Renal pelvis (tissue), 12 donors: ENCODE measurements at places on chromosomes 1 and 21. TPM values are rescaled to one million over a fixed set of nuclear protein-coding genes. Genes with fewer than 3 reads are reported as not detected.
A peak's percentile ranks its signal among the peaks of the same experiment; 100 is the strongest.

- DNase-seq = no peak
Observed at GRCh38 chr1:215407575-215407974, 159.5 kb upstream of the KCTD3 start.

DNA sequence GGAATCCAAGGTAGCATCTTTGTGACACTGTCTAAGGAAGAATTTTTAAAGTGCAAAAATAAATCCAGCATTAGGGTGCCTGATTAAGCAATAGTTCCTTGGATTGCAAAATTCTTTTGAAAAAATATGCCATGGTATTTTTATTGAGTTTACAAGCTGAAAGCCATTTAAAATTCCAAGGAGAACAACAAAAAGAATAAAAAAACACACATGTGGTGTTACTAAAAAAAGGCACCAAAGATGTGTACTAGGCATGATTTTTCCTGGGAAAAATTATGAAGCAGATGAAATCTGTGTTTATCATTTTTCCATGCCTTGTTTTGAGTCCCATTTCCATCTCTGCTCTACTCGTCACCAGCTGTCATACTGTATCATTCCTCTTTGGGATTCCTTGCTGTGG lies 157.0 kb upstream of the ZNHIT6 start:
- no peak for DNase-seq

- DNase-seq = no peak
Observed at GRCh38 chr1:31780632-31781031, 16.5 kb upstream of the ADGRB2 start.

- no peak for DNase-seq
Observed at GRCh38 chr1:204945565-204945977, 74.9 kb downstream of the NFASC start.

DNA sequence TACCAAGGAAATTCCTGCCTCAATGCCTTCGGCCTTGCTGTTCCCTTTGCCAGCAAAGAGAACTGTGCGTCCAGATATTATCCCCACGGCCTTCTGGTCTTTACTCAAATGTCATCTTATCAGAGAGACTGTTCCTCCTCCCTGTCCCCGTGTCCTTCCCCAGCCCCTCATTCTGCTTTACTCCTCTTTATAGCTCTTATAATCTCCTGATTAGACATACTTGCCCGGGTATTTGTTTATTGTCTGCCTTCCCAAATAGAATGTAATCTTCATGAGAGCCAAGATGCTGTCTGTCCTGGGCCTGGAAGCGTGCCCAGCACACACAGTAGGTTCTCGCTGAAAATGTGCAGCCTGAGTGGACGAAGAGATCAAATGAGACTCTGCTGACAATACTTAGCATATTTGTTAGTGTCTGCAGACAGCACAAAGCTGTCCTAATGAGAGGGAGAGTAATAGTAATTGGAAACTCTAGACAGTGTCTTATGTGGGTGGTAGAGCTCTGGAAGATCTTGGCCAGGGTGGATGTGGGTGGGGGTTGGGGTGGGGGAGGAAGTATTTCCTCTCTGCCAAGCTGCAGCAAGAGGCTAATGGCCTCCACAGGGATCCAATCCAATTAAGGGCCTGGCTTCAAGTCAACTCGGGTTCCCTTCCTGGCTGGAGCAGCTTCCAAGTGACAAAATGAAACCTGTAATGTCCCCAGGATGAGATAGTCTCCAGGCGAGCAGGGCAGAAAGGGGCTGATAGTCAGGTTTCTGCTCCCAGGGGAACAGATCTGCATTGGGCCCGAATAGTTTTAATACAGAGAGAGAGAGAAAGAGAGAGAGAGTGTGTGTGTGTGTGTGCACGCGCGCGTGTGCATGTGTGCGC lies 9.5 kb upstream of the CLIC4 start:
- no peak for DNase-seq

GRCh38 chr1:17713993-17714392 lies 41.1 kb upstream of the ACTL8 start:
- no peak for DNase-seq

GRCh38 chr1:29679316-29679715 lies 443.0 kb downstream of the PTPRU start:
- DNase-seq = no peak

DNA sequence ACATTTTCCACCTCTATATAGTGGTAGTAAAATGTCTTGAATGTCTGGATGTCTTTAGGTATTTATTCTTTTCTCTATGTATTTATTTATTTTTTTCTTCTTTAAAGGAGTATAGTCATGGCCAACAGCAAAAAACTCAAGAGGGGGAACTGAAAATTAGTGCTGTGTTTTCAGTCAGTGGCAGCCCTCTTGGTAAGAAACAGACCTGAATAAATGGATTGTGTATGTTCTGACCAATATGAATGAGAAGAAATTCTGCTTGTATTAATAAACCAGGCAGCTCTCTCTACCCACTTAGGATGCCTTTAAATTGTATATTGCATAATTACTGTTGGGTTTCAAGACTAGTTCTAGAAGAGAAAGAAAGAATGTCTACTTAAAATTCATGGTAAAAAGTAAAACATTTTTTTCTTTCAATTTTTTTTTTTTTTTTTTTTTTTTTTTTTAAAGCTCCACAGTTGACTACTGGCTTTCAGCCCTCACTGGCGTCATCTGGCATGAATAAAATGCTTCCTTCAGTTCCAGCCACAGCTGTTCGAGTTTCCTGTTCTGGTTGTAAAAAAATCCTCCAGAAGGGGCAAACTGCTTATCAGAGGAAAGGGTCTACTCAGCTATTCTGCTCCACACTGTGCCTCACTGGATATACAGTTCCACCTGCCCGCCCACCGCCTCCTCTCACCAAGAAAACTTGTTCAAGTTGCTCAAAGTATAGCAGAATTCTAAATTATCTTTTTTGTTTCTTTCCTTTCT lies 101.6 kb downstream of the ZMYM4 start:
- DNase-seq = peak; percentile 71

- peak; percentile 54 for DNase-seq
Observed at GRCh38 chr1:36238433-36238832, 14.2 kb downstream of the THRAP3 start.

DNA sequence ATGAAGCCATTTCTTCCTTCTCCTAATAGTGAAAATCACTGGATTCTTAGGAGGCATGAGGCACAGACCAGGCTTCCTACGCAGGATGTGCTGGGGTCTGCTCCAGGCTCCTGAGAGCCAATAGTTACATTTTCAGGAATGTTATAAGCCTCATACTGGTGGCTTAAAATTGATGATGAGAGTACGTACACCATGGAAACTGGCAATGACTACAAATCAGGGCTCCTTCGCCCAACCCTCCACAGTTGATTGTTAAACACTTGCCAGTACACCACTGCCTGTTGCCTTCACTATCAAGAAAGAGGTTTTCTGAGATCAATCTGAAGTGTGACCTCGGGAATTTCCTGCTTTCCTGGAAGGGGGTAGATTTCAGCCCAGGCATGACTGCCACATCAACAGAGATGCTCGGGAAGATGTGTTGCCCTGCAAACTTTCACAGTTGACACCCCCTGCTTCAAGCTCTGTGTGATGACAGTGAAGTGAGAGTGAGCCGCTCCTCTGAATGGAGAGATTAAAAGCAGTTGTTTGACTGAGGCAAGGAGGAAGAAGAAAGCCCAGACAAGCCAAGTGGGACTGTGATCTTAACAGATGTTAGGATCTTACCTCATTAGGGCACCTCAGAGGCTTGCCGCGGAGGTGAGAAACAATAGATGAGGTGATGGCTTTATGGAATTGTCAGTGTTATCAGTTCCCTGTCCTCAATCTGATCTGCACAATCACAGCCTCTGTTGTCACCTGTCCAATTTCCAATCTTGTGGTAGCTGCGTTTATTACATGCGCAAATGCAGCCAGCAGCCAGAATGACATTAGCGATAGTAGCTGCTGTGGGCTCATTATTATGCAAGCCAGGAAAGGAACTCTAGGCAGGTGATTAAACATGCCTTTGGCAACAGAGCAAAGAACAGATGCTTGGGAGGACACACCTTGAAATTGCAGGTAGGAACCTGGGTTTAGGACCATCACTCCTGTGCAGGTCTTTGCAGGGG lies 277.3 kb downstream of the KAZN start:
- no peak for DNase-seq

DNA sequence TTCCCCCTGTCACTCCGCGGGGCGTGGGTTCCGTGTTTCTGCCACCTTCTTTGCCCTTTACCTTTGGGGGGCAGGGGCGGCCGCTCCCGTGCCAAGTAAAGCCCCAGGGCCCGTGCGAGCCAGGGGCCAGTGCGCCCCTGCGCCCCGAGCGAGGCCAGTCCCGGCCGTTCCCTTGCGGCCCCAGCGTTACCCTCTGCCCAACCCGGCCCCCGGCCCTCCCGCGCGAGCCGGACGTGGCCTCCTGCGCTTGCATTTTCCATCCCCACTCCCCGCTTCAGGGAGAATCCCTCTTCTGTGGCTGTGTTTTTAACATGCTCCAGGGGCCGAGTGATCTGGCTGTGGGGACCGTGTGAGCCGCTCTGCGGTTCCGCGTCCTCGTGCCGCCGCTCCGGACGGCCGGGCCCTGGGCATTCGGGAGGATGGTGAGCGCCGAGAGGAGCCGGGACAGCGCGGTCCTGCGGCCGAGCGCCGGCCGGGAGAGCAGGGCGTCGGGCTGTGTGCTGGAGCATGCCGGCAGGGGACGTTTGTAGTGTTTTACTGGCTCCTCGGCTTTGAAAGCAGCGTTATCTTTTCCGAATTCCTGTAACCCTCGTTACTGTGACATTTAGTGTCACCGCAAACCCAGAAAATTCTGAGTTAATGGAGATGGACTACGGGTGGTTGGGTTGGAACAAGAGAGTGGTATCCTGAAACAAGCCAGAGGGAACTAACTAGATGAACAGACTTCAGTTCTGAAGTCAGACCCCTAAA lies 1.0 kb downstream of the GALNT2 start:
- peak; percentile 43 for DNase-seq

DNA sequence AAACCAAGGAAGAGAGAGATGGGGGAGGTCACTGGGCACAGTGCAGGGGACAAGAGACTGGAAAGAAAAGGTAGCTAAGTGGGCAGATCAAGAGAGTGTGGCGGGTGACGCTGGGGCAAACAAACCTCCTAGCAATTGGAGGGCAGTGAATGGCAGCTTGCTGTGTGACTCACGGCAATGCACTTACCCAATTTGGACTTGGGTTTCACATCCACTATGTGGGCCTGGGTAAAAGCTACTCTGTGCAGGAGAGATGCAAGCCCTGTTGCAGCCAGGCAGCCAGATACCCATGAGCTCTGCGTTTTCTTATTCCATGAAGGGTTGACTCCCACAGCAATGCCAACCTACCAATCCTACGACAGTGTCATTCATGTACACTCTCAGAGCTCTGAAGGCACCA lies 9.5 kb downstream of the PLXNA2 start:
- no peak for DNase-seq

DNA sequence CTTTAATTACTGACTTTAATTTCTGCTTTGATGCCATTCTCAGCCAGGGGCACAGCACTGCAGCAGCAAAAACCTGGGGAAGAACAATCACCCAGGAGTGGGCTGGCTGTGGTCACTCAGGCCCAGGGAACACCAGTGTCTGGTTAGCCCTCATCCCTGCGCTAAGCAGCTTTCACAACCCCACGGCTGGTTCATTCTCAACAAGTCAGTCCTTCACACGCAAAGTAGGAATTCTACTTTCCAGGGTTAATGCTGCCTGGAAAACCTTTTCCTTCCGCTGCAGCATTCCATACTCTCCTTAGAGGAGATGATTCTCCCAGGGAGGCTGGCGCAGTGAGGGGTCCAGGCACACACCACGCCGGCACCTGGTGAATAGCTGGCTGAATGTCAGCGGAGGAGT lies 24.3 kb upstream of the KCNE1 start:
- no peak for DNase-seq

GRCh38 chr1:246569248-246570238 lies 3.3 kb downstream of the CNST start:
- peak; percentile 17 for DNase-seq

DNA sequence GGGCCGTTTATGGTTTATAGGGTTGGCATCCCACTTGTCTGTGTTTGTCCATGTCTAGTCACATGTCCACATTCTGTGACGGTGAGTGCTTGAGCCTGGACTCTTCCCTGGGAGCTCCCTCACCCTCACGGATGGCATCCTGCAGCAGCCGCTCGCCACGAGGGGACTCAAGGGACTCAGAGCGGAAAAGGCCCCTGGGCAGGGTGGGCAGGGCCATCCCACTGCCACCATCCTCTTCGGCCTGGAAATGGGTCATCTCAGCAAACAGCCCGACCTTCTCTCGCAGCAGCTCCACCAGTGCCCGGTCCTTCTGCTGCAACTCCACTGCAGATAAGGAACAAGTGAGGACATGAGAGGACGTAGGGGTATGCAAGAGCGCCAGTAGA lies 11.1 kb downstream of the RXFP4 start:
- no peak for DNase-seq

DNA sequence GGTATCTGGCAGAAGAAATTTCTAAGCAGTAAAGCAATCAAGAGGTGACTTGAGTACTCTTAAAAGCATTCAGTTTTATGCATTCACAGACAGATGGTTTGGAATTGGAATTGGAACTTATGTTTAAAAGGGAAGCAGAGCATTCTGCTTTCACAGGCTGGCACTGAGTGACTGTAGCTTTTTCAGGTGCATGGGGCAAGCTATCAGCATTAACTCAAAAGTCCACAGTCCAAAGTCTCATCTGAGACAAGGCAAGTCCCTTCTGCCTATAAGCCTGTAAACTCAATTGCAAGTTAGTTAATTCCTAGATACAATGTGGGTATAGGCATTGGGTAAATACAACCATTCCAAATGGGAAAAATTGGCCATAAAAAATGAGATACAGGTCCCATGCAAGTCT lies 1620.3 kb downstream of the MRPL39 start:
- DNase-seq = no peak

- no peak for DNase-seq
Observed at GRCh38 chr1:237124856-237125462, 83.0 kb downstream of the RYR2 start.

DNA sequence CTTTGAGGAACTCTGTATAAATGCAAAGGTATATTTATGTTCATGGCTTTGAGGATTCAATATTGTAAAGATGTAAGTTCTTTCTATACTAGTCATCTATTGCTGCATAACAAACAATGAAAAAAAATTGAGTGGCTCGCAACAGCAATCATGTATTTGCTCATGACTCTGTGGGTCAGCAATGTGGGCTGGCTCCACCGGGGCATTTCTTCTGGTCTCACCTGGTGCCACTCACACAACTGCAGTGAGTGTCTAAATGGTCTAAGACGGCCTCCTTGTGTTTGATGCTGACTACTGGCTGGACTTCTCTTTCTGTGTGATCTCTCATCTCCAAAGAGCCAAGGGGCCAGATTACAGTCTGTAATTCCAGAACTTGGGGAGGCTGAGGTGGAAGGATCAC lies 45.1 kb upstream of the EXO1 start:
- no peak for DNase-seq

DNA sequence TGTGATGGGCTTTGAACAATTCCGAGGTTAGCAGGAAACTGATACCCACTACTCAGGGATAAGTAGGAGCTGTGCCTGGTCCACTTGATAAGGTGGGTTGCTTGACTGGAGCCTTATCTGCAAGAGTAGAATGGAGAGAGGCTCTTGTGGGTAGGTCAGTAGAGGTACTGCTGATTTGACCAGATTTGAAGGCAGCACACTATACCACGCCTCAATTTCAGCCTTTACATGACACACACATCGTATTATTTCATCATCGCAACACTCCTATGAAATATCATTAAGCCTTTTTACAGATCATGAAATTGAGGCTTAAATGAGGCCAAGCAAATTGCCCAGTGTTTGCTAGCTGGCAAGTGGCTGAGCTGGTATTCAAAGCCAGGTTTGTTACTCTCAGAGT lies 69.6 kb downstream of the KCNJ15 start:
- no peak for DNase-seq

GRCh38 chr1:98538106-98538505 lies 123.4 kb upstream of the SNX7 start:
- DNase-seq = peak; percentile 1

- DNase-seq = no peak
Observed at GRCh38 chr1:244010191-244010590, 40.9 kb upstream of the ZBTB18 start.

The CFHR2 gene
- not detected for polyA plus RNA-seq

The TIMM17A gene
- 64.3 TPM for polyA plus RNA-seq

The CELA2B gene
- polyA plus RNA-seq = 0.31 TPM
